ENCODE measurements at places on chromosomes 2 and 18. TPM values are rescaled to one million over a fixed set of nuclear protein-coding genes. Genes with fewer than 3 reads are reported as not detected.
A peak's percentile ranks its signal among the peaks of the same experiment; 100 is the strongest.

DNA sequence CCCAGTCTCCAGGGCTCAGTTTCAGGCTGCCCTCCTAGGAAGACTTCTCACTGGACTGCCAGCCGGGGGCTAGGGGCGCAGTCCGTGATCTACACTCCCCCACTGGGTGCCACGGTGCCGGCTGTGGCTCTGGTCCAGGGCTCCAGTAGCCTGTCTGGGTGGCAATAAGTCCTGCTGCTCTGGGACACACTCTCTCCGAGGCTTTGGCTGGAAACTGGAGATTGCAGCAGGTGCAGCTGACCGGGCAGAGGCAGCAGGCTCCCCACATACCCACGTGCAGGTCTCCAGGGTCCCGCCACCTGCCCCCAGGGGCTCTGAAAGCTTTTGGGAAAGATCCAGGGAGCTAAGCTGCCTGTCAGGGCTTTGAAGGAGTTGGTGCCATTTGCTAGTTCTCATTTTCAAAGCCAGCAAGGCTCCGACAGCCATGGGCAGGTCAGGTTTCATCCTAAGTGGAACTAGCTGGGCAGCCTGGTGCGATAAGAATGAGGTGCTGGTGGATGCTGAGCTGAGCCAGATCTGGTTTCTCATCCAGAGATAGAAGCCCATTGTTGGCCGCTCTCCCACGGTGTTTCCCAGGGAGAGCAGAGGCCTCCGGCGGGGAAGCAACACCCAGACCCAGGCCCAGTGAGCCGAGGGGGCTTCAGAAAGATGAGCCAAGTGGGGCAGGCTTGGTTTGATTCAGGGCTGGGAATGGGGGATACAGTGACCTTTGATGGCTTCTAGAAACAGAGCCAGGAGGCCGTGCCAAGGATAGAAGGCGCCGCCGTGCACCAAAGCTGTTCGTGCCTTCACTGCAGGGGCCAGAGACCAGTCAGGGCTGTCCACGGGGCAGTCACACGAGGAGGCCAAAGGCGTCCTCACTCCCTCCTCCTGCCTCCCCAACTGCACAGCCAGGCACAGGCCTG lies 141.7 kb upstream of the GPC1 start:
- no peak for DNase-seq

DNA sequence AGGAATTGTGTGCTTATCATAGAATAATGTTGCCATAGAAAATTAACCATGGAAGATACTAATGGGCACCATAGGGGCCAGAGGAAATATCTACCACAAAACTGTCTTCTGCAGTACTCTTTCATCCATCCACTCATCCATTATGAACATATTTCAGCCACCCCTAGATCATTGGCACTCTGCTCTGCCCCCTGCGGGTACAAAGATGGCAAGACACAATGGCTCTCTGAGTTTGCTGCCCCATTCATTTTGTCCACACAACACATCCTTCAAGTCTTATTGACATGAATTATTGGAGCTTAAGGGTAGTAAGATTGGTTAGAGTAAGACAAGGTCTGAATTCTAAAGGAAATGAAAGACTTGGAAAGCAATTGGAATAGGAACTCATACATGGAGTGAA lies 1224.7 kb upstream of the CELF4 start:
- no peak for DNase-seq

DNA sequence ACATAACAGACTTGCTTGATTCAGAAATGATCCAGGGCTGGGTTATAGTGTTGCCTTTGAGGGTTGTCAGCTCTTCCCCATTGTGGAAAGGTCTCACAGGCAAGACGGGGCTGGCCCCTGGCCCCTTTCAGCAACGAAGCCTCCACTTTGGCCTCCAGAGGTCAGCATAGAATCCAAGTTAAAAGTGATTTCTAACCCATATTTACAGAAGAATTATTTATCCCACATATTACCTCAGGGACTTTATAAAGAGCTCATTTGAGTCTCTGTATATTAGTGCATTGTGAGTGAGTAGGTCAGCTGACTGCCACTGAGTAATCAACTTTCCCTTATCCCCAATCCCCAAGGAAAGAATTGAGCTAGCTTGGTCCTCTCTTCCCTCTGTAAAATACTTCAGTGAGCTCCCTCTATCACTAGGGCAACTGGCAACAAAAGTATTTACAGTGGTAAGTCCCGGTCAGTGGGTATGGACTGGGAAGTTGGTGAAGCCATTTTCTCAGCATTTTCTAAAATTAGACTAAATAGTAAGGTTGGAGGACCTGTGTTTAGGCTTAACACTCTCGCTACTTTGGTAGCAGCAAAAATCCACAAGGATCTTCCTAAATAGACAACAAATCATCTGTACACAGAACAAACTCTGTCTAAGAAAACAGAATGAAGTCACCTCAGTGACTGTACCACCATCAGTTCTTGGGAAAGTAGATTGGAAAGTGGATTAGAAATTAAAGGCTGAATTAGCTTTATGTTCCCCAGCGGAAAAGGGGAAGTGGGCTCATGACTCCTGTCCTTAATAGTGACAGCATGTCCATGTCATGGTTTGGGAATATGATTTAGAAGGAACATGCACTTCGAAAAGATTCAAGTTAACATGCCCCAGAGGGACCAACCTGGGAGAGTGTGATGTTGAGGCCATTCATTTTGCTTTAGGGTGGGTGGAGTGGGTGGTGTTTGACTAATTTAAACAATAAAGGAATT lies 171.0 kb upstream of the SIX3 start:
- DNase-seq = no peak

GRCh38 chr2:168495524-168495923 lies 39.5 kb downstream of the CERS6 start:
- peak; percentile 86 for DNase-seq

DNA sequence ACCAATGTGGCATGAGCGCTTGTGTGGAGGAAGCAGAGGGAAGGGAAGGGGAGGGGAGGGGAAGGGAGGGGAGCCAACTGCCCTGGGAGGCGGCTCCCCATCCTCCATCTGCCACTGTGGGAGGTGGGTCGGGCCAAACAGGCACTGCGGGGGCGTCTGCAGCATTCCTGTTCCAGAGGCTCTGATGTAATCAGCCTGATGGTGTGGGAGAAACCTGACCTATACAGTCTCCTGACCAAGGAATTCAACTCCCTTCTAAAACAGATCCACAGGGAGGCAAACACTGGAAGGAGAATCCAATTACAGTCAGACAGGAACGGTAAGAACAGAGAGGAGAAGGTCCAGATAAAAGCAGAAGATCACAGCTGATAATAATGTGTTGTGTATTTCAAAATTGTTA lies 88.8 kb downstream of the CD8B2 start:
- DNase-seq = no peak

Gene KLHL29
- 2.4 TPM for polyA plus RNA-seq

DNA sequence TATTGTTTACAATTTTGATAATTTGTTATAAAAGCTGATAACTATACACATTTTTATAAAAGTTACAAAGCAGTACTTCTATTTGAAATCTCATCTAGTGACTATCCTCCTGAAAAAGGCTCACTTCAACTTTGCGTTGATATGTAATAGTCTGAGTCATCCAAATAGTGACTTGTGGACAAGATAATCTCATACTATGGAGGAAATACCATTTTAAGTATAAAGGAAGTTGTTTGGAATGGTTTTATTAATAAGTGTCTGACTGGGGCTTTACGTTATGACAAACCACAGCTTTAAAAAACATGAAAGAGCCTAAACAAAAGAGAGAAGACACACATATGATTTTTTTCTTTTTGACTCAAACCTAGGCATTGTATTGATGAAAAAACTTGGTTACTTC lies 272.3 kb upstream of the COL3A1 start:
- no peak for DNase-seq

DNA sequence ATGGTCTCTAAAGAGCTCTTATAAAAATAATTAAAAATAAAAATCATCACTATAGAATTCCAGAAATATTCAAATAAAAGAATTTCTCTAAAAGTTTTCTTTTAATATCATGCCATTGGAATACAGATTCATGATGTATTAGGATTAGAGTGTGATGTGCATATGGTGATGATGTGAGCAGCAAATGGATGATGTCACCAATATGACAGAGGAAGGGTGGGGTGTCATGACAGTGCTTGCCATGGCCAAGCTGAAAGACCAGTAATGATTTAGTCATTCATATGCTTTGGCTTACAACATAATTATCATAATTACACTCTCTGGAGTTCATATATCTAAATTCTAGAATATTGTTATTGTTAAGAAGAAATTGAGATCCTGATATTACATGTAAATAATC lies 27.4 kb upstream of the TTC32 start:
- DNase-seq = no peak

Gene ADD2
- 0.11 TPM for polyA plus RNA-seq

Gene ALPP
- not detected for polyA plus RNA-seq

Gene THOC1
- polyA plus RNA-seq = 48.4 TPM

Gene MSTN
- not detected for polyA plus RNA-seq
